ENCODE measurements at places on chromosomes 16 and 17.
A peak's percentile ranks its signal among the peaks of the same experiment; 100 is the strongest.

- DNase-seq = no peak
Measured at GRCh38 chr16:57123216-57123973, 31.0 kb downstream of the CPNE2 start.

- DNase-seq = no peak
Measured at GRCh38 chr17:41315204-41315794, at the start of gene KRTAP17-1. KRTAP17-1 (minus strand) TSS chr17:41315710; CDS start chr17:41315650, 60 bp downstream.

DNA sequence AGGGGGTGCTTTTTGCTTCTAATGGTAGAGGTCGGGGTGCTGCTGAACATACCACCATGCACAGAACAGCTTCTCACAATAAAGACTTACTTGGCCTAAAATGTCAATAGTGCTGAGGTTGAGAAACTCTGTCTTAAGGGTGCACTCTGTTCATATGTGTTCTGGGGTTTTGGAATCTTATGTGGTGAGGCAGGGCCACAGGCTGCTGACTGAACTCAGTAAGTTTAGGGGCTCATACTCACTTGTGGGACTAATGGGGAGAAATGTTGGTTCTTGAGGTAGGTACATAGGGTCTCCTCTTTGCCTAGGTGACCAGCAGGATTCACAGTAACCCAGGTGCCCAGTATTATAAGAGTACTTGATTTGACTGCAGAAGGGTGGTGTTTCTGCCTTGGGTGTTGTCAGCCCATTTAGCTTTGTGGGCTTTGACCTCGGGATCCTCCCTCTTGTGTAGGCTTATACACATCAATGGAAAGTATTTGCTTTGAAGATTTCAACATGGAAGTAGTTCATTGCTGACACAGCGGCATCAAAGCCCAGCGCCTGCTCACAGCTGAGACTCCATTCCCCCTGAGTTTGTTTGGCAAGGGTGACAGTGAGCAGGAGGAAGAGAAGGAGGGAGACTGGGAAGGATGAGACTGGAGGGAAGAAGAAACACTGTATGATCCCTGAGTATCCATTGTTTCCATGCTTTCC lies 17.2 kb downstream of the SLC7A6 start:
- no peak for DNase-seq

GRCh38 chr16:24736758-24737157 lies 7.3 kb downstream of the TNRC6A start:
- no peak for DNase-seq

GRCh38 chr16:1938316-1938715 lies 4.7 kb downstream of the MSRB1 start:
- no peak for DNase-seq

GRCh38 chr17:82524540-82524939 lies 5.0 kb downstream of the FOXK2 start:
- no peak for DNase-seq

DNA sequence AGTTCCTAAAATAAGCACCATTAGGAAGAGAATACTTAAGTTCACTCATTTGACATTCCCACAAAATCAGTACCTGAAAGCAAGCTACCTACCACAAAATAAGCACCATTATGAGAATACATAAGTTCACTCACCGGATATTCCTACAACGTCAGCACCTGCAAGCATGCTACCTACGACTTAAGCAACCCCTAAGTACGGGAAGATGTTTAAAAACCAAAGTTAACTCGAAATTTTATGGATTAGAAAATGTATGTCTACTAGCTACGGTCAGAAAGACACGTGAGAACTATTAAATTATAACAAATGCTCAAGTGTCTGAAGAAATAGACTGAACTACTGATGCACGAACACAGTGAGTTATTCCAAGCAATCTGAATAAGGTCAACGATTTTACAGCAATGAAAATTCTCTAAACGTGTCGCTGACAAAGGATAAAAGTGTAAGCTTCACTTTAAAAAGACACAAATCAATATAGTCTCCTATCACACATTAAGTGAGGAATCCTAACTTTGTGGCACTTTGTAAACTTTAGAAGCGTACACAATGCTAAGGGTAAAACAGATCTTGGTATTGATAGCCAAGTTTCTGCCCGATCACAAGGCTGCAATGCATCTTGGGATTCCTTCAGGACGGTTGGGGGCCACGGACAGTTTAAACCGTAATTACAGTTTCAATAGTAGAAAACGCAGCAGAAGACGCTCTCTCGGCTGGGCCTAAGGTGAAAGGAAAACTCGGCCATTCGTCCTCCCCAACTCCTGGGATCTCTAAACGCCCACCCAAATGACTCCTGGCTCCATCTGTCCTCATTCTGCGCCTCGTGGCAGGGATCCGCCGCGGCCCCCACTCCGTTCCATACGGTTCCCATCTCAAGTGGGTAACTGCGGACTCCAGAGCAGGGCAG lies 1.3 kb downstream of the GSPT1 start:
- DNase-seq = peak; percentile 63

DNA sequence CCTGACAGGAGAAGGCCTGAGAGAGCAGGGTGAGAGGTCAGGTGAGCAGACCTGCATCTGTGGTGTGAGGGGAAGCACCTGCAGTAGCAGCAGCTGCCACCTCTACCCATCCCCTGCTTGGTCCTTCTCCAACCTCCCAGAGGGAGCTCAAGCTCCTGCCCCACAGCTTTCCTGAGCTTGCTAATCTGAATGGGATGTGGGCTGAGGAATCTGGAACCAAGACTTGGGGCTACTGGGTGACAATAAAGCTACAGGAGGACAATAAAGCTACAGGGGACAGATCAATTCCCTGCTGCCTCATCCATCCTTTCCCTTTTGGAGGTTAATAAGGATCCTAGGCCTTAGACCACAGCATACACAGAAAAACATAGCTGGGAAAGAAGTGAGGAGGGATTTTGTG lies 4.9 kb upstream of the TBX4 start:
- DNase-seq = no peak

- DNase-seq = peak; percentile 82
Measured at GRCh38 chr17:40062329-40063186, at the start of gene THRA. THRA (plus strand) TSS chr17:40062965; CDS start chr17:40074489, 11,524 bp downstream.

DNA sequence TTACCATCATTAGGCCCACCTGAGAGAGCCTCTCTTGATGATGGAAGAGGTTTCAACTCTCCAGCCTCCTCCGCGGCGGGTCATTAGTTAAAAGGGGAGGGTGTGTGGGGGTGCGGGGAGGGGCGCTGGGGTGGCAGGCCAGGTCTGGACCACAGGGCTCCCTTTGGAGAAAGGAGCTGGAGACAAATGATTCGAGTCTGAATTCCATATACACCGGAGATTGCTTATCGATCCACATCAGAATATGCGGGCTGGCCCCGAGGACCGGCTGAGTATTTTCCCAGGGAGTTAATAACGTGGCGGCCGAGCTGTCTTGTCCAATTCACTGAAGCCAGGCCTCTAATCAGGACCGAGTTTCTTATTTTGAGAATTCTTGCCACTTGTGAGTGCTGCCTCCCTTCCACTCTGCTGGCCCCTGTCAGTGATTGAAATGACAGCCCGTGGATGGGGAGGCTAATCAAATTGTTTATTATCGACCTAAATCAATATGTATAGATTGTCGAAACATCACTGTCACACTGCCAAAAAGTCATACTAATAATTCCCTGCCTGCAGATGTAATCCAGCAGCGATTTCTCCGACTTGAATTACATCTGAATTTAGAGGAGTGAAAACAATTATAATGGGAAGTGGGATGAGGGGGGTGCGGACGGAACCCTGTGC lies 202.7 kb downstream of the SALL1 start:
- no peak for DNase-seq

GRCh38 chr17:15213381-15214087 lies 51.6 kb downstream of the PMP22 start:
- peak; percentile 14 for DNase-seq

- no peak for DNase-seq
Measured at GRCh38 chr17:71713846-71714245, 407.0 kb upstream of the SOX9 start.

GRCh38 chr17:35588196-35588920 lies 1.2 kb downstream of the AP2B1 start:
- DNase-seq = peak; percentile 32

DNA sequence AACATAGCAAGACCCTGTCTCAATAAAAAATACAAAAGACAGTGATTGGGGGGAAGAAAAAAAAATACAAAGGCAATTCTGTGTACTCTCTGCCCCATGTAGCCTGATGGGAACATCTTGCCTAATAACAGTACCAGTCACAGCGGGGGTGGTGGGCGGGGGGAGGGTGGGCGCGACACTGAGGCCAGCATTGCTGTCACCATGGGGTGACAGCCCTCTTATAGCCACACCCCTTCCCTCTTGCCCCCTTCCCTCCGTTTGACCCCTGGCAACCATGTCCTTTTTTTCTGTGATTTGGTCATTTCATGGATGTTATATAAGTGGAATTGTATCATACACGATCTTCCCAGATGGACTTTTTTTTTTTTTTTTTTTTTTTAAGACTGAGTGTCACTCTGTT lies 80.9 kb downstream of the DNAH17 start:
- no peak for DNase-seq

All from activated CD4-positive, alpha-beta T cell treated with anti-CD3 and anti-CD28 coated beads for 36 hours (primary cell).